ENCODE measurements at places on chromosomes 6 and 20.
A peak's percentile ranks its signal among the peaks of the same experiment; 100 is the strongest.

GRCh38 chr6:70601014-70601413, 34.3 kb downstream of the SDHAF4 start:
- DNase-seq, result no peak

GRCh38 chr20:47764154-47764733, 21.0 kb downstream of the SULF2 start:
- no peak for DNase-seq

GRCh38 chr6:76840865-76841264, 622.4 kb downstream of the HTR1B start:
- DNase-seq, result no peak

DNA sequence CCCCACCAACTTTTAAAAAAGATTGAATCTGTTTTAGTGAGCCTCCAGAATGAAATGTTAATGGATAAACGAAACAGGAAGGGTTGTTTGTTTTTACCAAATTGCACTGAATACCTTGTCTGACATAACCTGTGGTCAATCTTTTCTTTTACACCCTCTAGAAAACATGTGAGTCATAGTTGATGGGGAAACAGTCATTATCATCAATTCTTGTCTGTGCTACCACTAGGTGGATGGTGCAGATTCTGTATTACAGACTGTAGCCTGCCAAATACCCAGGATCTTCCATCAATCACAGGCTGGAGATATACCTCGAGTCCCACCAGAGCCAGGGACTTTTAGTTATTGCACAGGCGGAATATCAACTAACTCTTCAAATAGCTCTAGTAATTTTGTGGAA, 29.5 kb upstream of the PKIB start:
- DNase-seq, result no peak

DNA sequence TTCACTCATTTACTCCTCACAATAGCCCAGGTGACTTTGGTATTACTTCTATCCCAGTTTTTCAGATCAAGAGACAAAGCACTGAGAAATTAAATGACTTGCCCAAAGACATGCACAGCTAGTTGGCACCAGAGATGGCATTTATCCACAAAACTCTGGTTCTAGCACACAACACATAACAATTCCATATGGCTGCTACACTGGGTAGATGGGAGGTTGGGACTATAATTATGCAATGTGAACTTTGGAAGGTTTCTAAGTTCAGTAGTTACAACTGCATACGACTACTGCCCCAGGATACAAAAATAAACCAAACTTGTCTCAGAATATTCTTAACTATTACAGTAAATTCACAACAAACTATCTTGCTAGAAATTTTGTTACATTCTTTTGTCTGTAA, 54.2 kb upstream of the MLIP start:
- no peak for DNase-seq

- DNase-seq, result no peak
These were observed 93.9 kb downstream of the JAG1 start for GRCh38 chr20:10579942-10580341.

DNA sequence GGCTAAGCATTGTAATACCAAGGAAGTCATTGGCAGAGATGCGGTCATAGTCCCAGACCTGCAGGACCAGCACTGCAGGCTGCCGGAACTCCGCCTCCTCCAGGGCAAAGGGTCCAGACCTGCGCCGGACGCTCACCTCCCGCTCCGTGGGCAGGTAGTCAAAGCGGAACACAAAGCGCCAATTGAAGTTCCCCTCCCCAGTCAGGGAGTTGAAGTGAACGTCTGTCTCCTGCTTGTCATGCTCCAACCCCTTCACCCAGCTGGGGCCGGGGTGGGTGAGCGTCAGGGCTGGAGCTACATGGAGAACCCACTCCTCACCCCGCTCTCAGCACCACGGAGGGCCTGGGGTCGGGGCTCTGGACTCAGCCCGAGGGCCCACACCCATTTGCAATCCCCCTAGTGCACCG, 18.2 kb downstream of the ERGIC3 start:
- no peak for DNase-seq

DNA sequence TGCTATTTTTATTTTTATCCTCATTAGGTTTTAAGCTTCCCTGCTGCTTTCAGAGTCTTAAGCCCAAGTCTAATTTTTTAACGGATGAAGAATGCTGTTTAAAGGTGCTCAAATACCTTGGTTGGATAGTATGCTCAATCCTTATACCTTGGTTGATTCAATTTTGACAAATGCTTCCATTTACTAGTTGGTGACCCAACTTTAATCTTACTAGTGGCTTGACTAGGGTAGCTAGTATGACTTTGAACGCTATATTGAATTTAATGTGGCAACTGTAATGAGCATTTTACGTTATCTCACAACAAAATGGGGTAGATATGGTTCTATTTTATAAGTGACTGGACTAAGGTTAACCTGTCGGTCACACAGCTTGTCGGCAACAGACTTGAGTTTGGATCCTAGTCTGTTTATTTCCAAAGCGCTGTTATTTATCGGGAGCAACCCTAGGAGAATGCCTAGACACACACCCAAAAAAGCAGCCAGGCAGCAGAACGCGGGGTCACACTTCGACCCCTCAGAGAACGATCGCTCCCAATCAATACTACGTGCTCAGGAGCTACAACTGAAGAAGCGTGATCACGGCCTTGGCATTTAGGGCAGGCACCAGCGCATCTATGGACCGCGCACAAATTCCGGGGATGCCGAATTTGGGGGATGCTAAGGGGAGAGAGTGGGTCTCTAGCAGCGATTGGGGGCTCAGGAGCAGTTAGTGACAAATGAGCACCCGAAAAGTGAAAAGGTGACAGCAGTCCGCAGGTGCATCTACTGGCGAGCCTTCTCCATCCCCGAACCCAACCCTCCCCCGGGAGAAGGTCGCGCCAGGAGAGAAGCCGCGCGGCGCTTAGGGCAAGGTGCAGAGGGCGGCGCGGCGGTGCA, 586 bp upstream of the ALDH5A1 start:
- DNase-seq, result no peak

GRCh38 chr20:16713066-16713465, 16.8 kb upstream of the SNRPB2 start:
- no peak for DNase-seq

DNA sequence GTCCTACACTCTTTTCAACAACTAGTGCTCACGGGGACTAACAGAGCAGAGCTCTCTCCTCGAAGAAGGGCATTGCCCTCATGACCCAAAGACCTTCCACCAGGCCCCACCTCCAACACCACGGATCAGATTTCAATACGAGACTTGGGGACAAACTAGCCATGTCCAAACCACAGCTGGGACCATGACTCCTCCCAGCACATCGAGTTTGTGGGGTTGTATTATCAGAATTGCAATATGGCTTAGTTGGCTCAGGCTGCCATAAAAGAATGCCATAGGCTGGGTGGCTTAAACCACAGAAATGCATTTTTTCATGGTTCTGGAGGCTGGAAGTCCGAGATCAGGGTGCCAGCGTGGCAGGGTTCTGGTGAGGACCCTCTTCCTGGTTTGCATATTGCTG, 189.7 kb upstream of the PMEPA1 start:
- no peak for DNase-seq

DNA sequence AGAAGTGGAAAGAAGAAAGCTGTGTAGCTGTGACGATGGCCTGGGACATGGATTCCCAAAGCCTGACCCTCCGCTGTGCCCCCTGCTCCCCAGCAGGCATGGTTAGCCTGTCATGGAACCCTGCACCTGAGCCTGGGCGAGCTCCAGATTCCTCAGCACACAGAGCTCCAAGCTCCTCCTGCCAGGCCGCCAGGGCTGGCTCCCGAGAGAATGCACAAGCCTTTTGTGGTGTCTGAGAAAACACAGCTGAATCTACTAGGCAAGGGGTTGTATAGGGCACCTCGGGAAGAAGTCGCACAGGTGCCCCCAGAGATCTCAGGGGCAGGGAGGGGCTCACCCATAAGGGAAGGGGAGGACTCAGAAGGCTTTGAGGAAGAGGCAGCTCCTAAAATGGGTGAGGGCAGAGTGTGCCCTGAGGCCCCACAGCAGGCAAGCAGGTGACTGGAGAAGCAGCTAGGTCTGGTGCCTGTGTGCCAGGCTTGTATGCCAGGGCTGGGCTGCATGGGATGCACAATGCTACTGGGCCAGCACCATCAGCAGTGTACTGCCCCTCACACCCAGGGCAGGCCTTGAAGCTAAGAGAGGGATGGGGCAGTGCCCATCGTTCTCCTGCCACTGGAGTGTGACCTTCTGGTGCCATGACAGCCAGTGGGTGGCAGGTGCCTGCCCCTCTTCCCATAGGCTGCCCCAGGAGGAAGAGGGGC, 64.3 kb upstream of the CD93 start:
- no peak for DNase-seq

GRCh38 chr20:18853946-18854646, 40.5 kb downstream of the SCP2D1 start:
- no peak for DNase-seq

GRCh38 chr6:163180874-163181541, 233.5 kb upstream of the QKI start:
- DNase-seq, result peak; percentile 53

GRCh38 chr6:21429291-21429690, 164.3 kb upstream of the SOX4 start:
- no peak for DNase-seq

DNA sequence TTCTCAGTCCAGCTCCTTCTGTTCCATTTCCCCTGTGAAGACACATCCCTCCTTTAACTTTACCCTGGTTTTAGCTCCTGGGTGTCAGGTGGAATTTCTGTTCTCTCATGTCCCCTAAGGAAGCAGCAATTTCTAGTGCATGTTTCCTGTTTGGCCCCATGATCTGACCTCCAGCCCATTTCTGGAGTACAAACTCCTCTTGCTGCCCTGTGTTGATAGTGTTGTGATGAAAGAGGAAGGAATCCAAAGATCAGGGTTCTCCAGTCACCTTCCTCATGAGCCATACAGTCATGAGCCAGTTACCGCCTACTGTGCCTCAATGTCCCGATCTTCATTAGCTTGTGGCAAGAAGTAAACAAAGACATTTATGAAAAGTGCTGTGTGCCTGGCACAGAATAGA, 97.4 kb downstream of the PHACTR1 start:
- no peak for DNase-seq

Data from nephron progenitor cell (in vitro differentiated cells).